ENCODE measurements at places on chromosomes 1 and 21. TPM values are rescaled to one million over a fixed set of nuclear protein-coding genes. Genes with fewer than 3 reads are reported as not detected.
A peak's percentile ranks its signal among the peaks of the same experiment; 100 is the strongest.

OPRD1 gene
- polyA plus RNA-seq: 0.43 TPM

INTS7 gene
- polyA plus RNA-seq: 19.4 TPM

- peak; percentile 46 for DNase-seq
Observed at GRCh38 chr1:43058545-43059360, 100.1 kb upstream of the SLC2A1 start.

GRCh38 chr1:18009055-18009454 is 98.5 kb upstream of the IGSF21 start:
- no peak for DNase-seq

GRCh38 chr21:28522014-28522799 is 470.5 kb downstream of the LTN1 start:
- no peak for DNase-seq

All from renal pelvis (tissue), 12 donors.